BJ (cell line): ENCODE measurements at places on chromosomes 1 and 21. TPM values are rescaled to one million over a fixed set of nuclear protein-coding genes. Genes with fewer than 3 reads are reported as not detected.

IGSF21 gene
- not detected in 2 replicates for polyA plus RNA-seq

GJB4 gene
- polyA plus RNA-seq, result not detected in 2 replicates

KCNJ9 gene
- not detected in 2 replicates for polyA plus RNA-seq

CNKSR1 gene
- polyA plus RNA-seq, result 0.23 and 0.63 TPM in 2 replicates

ATAD3A gene
- 12.5 and 19.7 TPM in 2 replicates for polyA plus RNA-seq
